ENCODE measurements at places on chromosomes 16 and 17. TPM values are rescaled to one million over a fixed set of nuclear protein-coding genes. Genes with fewer than 3 reads are reported as not detected.

DNA sequence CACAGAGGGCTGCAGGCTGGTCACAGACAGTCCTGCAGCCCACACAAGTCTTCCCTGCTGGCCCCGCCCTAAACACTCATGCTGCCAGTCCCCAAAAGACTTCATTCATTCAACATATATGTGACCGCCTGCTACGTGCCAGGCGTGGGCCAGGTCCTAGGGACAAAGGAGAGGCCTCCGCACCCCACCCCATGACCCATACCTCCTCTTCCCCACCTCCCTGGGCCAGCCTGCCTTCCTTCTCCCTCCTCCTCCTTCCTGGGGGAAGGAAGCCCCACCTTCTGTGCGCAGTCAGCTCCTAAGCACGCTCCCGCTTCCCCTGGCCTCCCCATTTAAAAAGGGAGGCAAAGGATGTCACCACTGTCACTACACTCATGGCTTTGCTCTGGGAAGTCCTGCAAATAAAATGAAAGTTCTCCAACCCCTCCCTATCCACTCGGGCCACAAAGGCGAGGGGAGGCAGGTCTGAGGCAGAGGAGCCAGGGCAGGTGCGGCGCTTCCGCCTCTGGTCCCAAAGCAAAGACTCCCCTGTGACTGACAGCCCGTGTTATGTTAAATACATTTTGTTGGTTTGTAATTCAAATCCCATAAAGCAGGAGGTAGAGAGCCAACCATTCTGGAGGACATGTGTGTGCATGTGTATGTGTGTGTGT, 9.0 kb downstream of the DNAAF8 start:
- DNase-seq = no peak

GRCh38 chr17:81069135-81069645, 34.2 kb downstream of the BAIAP2 start:
- no peak for DNase-seq

DNA sequence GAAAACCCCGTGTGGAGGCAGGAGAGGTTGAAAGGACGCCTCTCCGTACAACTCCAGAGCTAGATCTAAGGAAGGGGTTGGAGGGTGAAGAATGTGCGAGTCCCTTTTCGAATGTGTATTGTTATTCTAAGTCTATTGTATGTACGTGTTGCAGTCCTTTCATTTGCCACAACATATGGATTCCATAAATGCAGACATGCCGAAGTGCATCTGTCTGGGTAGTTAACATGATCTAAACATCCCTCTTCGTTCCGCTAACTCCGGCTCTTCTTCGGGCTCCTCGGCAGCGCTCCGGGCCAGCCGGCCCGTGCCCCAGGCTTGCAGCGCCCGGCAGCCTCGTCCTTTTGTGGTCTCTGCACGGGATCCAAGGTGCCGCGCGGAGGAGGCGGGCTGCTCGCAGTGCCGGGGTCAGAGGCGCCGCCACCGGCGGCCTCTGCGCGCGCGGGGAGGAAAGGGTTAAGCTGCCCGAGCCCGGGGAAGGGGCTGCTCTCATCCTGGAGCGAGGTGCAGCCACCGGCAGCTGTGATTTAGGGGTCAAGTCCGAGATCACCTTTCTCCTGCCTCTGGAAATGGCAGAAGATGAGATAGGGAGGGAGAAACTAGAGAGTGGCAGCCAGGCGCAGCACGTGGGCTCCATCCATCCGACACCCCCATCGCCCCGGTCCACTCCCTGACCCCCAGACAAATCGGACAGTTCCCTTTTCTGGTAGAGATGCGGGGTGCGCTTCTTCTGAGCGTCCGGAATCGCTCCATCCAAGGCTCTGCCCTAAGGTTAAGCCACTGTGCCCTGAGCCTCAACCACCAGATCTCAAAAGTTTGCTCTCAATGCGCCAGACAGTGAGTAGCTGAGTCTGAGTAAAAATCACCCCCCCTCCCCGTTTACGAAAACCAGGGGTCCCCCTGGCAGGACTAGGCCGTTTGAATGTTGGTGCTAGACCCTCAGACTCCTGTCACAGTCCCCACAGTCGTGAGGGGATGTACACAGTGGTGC, 15.1 kb upstream of the ZFHX3 start:
- DNase-seq = no peak

DNA sequence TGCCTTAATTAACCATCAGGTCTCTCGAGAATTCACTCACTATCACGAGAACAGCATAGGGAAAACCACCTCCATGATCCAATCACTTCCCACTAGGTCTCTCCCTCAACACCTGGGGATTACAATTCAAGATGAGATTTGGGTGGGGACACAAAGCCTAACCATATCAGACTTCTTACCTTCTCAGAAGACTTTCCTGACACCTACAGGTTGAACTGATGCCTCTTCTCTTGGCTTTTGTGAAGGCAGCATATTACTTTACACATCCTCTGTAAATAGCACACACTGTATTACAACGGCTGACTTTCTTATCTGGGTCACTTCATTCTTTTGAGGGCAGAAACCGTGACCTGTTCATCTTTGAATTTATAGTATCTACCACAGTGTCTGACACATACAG, 23.6 kb downstream of the BMERB1 start:
- peak; percentile 6 for DNase-seq

GRCh38 chr16:86834451-86835035, 256.2 kb downstream of the FOXL1 start:
- no peak for DNase-seq

- DNase-seq = no peak
These were observed 20.2 kb downstream of the TBCD start for GRCh38 chr17:82772026-82772425.

The USP22 gene
- 279 TPM for total RNA-seq

The PHF12 gene
- 47.8 TPM for total RNA-seq

The MYO15A gene
- total RNA-seq = 1.8 TPM
